ENCODE measurements at places on chromosomes 3 and 15. TPM values are rescaled to one million over a fixed set of nuclear protein-coding genes. Genes with fewer than 3 reads are reported as not detected.

GOLGA8M gene
- 0.13 TPM for total RNA-seq

UACA gene
- 18.2 TPM for total RNA-seq

PRSS50 gene
- total RNA-seq: not detected

- DNase-seq: no peak
Measured at GRCh38 chr3:192645437-192645836, 81.9 kb downstream of the FGF12 start.

DNA sequence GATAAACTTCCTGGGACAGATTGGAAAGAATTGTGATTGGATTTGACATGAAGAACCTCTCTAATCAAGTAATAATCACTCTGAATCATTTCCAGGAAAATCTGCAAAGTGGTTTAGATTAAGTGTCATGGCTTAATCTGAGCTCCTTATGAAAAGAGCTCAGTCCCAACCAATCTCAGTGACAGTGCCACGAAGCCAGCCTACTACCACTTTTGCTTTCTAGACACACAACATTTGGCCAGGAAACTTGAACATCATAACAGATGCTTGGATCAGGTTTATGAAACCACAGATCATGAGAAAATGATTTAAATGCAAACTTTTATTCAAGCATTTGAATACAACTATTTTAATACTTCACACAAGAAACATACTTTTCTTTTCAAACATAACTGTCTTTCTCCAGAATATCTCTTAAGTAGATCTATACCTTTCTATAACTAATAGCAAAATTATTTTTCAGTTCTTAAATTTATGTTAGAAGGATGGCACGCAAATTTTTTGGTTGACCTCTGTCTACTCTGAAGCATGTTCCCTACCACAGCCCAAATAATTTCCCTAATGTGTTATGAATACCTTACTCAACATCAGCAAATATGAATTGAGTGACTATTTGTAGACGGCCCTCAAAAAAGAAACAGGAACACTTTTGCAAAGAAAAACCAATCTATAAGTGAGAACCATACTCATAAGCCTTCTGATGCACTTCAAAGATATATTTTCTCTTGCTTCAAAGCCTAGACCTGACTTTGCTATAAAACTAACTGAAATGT lies 495.0 kb upstream of the ZNF385D start:
- no peak for DNase-seq

GRCh38 chr3:172259726-172260248 lies 188.5 kb downstream of the GHSR start:
- no peak for DNase-seq

DNA sequence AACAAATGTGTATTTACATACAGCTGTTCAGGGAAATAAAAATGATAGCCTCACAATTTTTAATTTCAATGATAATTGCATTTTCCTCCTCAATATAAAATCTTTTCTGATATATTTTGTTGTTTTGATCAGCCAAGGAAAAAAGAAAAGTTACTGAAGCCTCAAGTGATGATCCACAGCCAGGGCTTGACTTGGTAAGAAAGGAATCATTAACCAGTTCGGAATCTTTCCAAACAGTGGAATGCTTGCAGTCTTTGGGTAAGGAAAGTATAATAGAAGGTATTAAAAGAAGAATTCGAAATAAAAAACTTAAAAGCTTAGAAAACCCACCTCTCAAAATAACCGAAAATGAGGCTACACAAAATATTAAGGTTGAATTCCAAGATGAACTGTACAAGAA lies 1.0 kb downstream of the TOPAZ1 start:
- DNase-seq: no peak

PFN2 gene
- total RNA-seq: 265 TPM

- no peak for DNase-seq
Measured at GRCh38 chr3:79726786-79727185, 41.0 kb downstream of the ROBO1 start.

DNA sequence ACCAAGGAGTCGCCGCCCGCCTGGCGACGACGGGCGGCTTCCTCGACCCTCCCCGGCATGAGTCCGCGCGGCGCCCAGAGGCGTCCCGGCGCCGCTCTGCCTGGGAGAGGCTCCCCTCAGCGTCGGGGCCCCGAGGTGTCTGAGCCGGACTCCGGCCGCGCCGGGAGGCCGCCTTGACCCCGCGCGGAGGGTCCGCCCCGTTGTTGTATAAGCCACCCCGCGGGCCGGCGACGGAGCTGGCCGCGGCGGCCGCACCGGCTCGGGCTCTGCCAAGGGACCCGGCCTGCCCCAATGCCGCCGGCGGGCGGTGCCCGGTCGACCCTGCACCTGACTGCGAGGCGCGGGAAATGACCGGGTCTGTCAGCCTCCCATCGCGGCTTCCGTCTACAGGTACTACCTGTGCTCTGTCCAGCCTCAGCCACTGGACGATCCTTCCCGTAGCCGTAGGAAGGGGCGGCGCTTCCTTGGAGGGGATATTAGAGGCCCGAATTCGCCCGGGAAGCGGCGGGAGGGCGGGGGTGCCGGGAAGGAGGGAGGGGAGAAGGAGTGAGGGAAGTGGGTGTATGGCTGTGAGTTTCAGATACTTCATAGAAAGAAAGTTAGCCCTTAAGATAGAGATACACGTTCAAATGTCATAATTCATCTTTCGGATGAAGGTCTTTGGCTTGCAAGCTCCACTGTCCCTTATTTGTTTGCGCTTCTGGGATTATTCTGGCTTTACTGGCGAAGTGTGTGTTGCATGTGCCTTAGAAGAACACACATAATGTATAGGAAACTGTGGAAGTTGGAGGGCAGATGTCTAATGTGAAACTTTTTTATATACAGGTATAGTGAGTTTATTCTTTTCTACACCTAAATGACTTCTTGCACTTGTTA lies 620 bp downstream of the ABHD5 start:
- DNase-seq: peak; percentile 61

- DNase-seq: no peak
Measured at GRCh38 chr3:69426967-69427304, 41.0 kb upstream of the FRMD4B start.

HRG gene
- not detected for total RNA-seq

GORASP1 gene
- total RNA-seq: 17.9 TPM

- DNase-seq: no peak
Measured at GRCh38 chr3:134903837-134904236, 108.8 kb downstream of the EPHB1 start.

CHRM5 gene
- not detected for total RNA-seq

DNA sequence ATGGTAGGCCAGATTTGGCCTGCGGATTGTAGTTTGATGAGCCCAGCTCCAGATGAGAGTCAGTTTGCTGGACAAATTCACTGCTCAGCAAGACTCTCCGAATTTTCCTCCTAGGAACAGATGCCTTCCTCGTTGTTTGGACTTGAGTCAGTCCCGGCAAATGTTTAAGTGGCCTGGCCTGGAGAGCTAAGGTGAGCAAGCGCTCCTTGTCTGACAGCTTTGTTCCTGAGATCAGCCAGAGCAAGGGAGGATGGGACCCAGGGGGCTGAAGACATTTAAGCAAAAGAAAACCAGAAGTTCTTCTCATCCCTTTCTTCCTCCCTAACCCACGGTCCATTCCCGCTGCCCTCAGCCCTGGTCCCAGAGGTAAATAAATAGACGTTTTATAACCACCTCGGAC lies 40.3 kb downstream of the POLR2M start:
- peak; percentile 60 for DNase-seq

FRMD5 gene
- total RNA-seq: 2.0 TPM
